Endothelial cell (in vitro differentiated cells): ENCODE measurements at places on chromosomes 2 and 18.

DNA sequence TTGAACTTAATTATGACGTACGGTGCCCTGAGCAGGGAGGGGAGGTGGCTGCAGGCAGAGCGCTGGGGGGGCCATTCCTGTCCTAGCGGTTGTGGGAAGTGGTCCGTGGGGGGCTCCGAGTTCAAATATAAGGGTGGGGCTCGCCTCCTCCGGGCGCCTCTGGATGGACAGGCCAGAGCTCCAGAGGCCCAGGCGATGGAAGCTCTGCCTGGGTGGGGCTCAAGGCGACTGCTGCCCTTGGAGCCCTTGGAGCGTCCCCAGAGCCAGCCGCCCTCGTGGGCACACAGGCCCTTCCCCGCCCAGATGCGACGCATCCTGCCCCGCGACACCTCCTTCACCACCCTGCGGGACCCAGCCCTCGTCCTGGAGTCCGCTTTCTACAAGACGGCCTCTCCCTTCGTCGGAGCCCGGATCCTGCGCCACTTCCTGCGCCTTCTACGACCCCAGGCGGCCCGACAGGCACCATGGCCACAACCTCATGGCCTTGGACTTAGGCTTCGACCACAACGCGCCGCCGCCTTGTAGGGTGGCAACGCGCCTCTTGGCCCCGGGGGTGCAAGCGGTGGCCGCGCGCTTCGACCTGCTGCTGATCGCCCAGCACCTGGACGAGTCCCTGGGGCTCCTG, 10.5 kb downstream of the AQP12B start:
- DNase-seq: no peak

GRCh38 chr2:217351378-217351777, 491.5 kb upstream of the TNP1 start:
- DNase-seq: no peak

- DNase-seq: no peak
Measured at GRCh38 chr2:60838481-60838880, 42.9 kb upstream of the REL start.

DNA sequence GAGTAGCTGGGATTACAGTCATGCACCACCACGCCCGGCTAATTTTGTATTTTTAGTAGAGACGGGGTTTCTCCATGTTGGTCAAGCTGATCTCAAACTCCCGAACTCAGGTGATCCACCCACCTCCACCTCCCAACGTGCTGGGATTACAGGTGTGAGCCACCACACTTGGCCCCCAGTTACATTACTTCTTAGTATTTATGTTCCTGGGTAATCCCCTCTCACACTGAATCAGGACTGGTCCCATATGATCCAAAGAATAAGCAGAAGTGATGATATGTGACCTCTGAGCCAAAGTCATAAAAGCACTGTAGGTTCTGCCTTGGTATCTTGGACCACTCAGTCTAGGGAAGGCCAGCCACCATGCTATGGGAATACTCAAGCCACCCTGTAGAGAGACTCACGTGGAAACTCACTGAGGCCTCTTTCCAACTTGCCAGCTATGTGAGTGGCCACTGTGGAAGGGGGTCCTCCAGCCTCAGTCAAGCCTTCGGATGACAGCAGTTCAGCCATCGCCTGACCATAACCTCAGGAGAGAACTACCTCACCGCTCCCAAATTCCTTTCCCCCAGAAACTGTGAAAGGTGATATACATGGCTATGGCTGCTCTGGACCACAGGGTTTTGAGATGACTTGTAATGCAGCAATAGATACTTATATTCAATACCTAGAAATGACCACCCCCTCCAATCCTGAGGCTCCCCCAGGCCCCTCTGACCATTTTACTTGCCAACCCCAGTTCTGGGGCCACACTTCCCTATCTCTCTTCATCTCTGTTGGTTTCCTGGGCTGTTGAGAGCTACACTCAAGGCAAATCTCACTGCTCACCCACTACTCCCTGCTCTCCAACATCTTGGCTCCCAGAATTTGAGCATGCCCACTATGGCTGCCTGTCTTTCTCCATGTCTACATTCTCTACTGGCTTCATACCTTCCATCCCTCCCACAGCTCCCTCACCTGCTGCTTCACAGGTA, 80.5 kb downstream of the DDX1 start:
- no peak for DNase-seq

GRCh38 chr2:35978218-35978617, 377.4 kb upstream of the CRIM1 start:
- no peak for DNase-seq

GRCh38 chr2:127479219-127479825, 47.0 kb downstream of the IWS1 start:
- DNase-seq: no peak

- no peak for DNase-seq
Measured at GRCh38 chr2:236376566-236377244, 112.5 kb upstream of the ASB18 start.

- no peak for DNase-seq
Measured at GRCh38 chr2:70806013-70806412, 14.4 kb downstream of the CLEC4F start.

DNA sequence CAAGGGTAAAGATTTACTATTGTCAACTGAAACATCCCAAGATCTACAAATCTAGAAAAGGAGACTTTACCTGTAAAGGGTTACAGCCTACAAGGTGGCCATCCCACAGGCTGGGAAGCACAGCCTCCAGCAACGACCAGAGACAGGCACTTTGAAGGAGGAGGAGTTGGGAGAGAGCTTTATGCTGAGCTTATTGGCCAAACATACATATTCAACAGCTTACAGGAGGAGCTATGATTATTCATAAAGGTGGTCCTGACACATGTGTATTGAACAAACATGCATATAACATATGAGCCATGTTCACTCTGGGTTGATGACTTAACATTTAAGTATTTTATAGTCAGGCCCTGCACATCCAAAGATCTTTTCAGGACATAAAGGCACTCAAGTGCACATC, 11.1 kb upstream of the ABCA12 start:
- DNase-seq: no peak

- DNase-seq: no peak
Measured at GRCh38 chr2:240144649-240145261, 4.3 kb upstream of the OTOS start.

- DNase-seq: no peak
Measured at GRCh38 chr2:141925511-141925910, 205.3 kb downstream of the LRP1B start.

DNA sequence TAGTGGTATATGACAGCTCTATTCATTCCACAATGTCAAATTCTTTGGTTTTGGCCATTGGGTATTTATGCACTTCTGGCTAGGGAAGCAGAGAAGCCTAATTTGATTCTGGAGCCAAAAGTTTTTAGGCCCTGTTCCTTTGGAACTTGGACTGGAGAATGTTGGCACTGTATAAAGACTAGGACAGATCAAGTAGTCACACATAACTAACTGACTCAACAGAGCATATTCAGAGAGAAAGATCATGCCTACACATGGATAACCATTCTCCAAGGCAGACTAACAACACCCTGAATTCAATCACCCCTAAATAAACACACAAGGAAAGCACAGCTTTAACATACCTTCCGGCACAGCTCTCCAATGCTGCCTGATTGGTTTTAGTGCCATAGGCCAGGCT, 62.9 kb downstream of the ARHGAP15 start:
- DNase-seq: no peak

GRCh38 chr2:1153920-1154319, 203.3 kb downstream of the SNTG2 start:
- DNase-seq: no peak

DNA sequence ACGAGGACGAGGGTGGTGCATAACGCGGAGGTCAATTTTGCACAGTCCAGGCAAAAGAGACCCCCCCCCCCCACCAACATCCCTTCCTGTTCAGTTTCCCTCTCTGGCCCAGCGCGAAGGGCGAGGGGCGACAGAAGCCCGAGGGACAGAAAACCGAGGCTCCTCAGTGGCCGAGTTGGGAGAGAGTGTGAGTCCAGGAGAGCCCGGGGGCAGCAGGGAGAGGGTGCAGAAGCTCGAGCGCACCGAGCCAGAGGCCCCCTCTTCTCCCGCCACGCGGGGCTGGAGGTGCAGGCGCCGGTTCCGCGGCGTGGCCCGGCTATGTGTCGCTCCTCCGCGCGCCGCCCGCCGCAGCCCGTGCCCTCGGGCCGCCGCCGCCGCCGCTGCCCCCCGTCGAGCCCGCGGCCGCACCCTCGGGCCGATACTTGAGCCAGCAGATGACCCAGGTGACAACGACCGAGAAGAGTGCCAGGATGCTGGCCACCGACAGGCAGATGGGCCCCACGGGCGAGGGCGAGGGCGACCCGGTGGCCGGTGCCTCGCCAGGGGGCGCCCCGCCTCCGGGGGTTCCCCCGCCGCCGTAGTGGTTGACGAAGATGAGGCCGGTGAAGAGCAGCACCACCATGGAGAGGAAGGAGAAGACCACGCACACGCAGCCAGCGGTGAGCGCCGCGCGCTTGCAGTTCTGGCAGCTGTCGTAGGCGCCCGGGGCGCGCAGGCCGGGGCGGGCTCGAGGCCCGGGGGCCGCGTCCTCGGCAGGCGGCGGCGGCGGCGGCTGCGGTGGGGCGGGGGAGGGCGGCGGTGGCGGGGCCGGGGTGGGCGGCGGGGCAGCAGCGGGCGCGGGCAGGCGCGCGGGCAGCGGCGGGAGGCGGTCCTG, 20.2 kb upstream of the PAX3 start:
- no peak for DNase-seq

GRCh38 chr18:59986139-59986538, 86.3 kb downstream of the PMAIP1 start:
- no peak for DNase-seq
